Stimulated activated CD8-positive, alpha-beta memory T cell treated with anti-CD3 and anti-CD28 coated beads, Interleukin-7, amount 100 ng/mL, for 24 hours (primary cell): ENCODE measurements at places on chromosomes 4 and X.

GRCh38 chr4:54570822-54571221 lies 86.9 kb upstream of the KIT start:
- no peak for DNase-seq

DNA sequence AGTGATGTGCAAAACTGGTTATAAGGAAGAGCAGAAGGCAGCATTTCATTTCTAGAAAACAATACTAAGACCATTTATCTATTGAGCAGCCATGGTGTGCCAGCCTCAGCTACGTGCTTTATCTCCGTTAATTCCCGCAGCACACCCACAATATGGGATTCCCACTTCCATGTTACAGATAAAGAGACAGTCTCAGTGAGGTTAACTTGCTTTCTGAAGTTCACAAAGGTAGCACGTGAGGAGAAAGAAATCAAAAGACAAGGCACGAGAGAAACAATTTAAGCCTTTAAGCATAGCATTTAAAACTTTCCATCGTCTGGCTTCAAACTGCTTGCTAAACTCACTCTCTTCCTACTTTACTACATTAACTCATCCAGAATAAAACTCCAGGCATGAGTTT lies 8.0 kb upstream of the RPL34 start:
- DNase-seq: no peak

DNA sequence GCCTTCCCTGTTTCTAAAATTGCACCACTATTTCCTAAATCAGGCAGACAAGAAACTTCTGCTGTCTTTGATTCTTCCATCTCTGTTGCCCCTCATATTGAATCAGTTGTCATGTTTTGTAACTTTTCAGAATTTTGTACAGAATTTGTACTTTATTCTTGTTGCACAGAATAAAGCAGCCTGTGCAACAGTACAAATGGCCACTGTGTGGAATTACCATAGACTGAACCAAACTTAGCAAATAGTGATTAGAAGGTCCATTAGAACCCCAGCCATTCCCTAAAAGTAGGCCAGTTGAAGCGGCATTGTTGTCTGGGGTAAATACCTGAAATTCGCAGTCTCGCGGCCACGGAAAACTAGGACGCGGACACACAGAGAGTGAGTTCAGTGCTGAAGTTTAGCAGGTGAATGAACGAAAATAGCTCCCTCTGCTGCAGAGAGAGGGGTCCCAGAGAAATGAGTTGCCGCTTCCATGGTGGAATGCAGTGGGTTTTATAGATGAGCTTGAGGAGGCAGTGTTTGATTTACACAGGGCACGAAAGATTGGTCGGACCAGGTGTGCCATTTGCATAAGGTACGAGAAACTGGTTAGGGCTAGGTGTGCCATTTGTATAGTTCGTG lies 71.8 kb downstream of the C4orf33 start:
- DNase-seq: no peak

- DNase-seq: no peak
These were observed 32.3 kb upstream of the BBS12 start for GRCh38 chr4:122700178-122700725.

GRCh38 chrX:65755786-65756185 lies 88.3 kb downstream of the MSN start:
- no peak for DNase-seq

DNA sequence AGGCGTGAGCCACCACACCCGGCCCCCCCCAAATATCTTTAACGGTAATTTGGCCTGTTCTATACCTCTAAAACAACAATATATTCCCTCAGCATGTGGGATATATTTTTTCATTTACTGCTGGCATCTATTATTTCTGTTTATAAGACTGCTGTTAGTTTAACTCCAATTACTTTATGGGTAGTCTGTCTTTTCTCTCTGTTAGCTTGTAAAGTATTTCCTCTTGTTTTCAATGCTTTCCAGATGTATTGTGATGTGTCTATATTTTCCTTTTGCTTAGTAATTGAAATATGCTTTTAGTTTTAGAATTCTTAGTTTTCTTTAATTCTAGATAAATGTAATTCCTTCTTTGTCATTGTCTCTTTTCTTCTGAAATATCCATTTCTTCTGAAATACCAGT lies 445.8 kb downstream of the ANKRD50 start:
- no peak for DNase-seq

DNA sequence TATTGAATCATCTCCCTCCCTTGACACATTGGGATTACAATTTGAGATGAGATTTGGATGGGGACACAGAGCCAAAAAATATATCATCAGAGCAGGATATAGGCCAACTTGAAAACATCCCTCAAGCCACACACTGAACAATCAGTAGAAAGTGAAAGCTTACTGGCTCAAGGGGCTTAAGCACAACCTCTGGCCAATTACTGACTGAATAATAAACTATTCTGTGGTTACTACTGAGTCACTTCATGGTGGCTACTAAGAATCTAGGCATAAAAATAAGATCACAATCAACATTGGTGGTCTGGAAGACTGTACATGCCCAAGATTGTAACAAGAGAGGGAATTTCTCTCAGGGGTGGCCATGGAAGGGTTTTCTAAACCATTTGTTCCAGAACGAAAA lies 27.4 kb upstream of the GPR174 start:
- DNase-seq: no peak

DNA sequence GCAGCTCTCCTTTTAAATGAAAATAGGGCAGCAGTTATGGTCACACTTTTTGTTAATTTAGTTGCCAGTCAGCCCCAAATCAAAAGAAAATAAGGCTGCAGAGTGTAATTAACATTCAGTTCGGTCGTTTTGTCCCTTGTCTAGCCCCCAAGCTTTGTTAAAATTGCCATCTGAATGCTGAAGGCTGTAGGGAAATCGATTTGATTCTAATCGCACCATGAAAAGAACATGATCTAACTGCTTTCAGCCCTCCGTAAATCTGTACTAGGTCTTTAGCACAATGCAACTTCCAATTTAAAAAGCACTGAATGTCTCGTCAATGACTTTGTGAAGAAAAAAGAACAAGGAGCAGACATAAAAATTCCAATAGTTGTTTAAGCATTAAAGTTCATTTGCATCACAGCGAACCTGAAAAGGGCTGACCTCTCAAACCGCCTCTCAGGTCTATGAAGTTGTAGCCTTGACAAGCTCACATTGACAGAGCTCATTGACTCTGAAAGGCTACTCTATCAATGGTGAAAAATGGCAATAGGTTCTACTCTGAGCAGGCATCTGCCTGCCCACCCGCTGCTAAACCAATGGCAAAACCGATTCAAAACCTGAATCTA lies 48.9 kb downstream of the CHIC2 start:
- no peak for DNase-seq

GRCh38 chr4:26084414-26084813 lies 170.4 kb downstream of the SMIM20 start:
- DNase-seq: no peak

GRCh38 chr4:2849267-2850152 lies 5.9 kb downstream of the ADD1 start:
- no peak for DNase-seq

- no peak for DNase-seq
These were observed 114.0 kb upstream of the ENPEP start for GRCh38 chr4:110361921-110362320.

- no peak for DNase-seq
These were observed 99.5 kb downstream of the FBXW7 start for GRCh38 chr4:152436384-152436783.

GRCh38 chr4:173135241-173135847 lies 33.3 kb upstream of the GALNT7 start:
- DNase-seq: no peak

DNA sequence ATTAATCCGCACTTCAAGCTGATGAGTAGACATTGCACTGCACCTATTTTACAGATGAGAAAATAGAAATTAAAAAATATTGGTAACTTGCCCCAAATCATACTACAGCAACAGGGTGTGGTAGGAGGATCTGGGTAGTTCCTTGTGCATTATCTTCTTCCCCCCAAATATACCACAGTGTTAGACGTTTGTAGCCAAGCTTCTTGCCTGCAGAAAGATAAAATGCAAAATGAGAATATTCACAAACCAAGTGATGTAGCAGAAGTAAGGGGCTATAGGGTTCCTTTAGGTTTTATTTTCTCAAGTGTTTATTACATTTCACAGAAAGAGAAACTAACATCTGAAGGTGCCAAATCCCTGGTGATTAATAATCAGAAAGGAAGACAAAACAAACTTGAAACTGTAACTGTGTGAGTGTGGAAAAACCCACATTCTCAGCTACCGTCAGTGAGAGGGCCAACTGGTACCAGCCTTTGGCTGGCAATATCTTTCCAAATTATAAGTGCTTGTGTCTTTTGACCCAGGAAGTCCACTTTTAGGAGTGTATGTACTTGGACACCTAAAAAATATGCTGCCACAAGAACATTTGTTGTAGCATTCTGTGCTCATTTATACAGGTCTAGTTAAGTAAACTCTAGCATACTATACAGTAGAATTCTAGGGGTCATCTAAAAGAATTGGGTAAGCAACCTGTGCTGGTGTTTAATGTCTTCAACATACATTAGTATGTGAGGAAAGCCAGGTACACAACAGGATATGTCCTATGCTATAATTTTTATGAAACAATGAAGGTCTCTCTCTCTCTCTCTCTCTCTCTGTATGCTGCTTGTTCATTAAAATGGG lies 6.7 kb upstream of the CD38 start:
- DNase-seq: no peak

- DNase-seq: no peak
These were observed 357.2 kb downstream of the UNC5C start for GRCh38 chr4:95191537-95191936.

- DNase-seq: no peak
These were observed 134.2 kb downstream of the MAML3 start for GRCh38 chr4:140019619-140020347.
